NCI-H2029 (cell line): ENCODE measurements at places on chromosomes 6 and 20.

DNA sequence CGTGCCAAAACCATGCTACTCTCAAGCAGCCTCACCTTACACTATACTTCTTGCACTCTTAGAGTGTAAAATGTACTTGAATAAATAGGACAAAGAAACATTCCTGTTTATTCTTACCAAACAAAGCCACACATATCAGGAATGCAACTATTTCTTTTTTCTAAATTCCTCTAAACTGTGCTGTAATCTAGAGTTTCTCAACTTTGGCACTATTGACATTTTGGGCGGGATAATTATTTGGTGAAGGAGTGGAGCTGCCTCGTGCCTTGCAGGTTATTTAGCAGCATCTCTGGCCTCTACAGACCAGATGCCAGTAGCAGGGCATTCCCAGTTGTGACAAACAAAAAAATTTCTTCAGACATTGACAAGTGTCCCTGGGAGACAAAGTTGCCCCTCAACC, 86.9 kb downstream of the PHACTR1 start:
- no peak for DNase-seq

DNA sequence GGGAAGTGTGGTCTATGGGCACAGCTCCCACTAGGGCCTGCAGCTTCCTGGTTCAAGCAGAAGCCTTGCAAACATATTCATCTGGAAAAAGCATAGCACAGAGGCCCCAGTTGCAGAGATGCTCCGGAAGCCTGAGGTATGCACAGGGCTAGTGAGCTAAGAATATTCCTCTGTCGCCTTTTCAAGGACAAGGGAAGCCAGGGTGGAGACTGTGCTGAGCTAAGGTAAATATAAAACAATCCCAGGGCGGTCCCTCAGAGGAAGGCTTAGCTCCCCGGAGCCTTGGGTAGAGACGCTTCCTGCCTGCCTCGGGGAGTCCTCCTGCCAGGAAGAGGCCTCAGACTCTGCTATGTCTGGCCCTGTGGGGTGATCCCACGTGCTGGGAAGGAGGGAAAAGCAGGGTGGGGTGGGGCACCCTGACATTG, 134.8 kb upstream of the FOXA2 start:
- no peak for DNase-seq

- DNase-seq, result peak; percentile 36
Measured at GRCh38 chr6:107657755-107658461, 166.2 kb downstream of the SCML4 start.

GRCh38 chr6:24757611-24758010, 17.1 kb upstream of the GMNN start:
- DNase-seq, result no peak

- peak; percentile 60 for DNase-seq
Measured at GRCh38 chr20:46013829-46014516, 5.3 kb downstream of the MMP9 start.

DNA sequence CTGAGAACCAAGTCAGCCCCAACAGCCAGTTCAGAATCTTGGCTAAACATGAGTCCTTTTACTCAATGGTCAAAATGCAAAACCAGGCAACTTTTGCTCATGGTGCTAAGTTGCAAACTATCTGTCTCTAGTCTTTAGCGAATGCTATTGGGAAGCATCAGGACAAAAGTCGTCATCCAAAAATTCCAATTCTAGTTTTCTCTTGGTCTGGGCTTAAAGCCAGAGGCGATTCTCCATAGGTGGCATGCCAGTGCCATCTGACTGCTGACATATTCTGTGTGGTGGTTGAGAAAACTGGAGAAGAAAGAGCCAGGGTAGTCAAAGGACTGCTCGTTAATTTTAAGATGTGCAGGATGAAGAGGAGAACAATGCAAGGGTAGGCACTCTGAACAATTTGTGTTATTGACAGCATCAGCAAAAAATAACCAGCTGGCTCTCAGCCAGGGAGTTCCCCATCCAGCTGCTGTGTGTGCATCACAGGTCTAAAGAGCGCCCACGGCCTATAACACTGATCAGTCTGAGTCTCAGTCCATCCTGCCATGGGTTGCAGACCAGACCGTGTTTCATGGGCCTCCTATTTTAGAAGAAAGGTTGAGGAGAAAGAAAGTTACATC, 313.6 kb downstream of the ALDH8A1 start:
- no peak for DNase-seq

GRCh38 chr20:53929974-53930650, 140.3 kb downstream of the BCAS1 start:
- no peak for DNase-seq

DNA sequence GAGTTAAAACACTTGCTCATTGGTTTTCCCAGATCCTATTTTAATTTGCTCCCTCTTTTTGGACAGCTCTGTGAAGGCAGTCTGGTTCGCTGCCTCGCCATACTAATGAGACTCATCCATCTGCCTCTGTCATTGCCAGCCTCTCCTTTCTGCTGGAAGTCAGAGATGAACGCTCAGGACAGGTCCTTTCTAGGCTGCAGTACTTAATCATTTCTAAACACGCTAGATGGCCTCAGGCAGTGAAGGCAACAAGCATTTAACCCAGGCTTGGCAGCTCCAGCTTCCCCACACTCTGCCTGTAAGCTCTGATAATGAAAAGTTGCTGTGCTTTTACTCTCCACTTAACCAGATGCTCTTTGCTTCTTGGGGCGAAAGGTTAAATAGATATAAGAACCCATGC, 286.7 kb upstream of the POU3F2 start:
- no peak for DNase-seq

- peak; percentile 11 for DNase-seq
Measured at GRCh38 chr6:32415521-32416019, 8.6 kb upstream of the BTNL2 start.

GRCh38 chr6:159252955-159253508, 83.8 kb downstream of the FNDC1 start:
- peak; percentile 8 for DNase-seq

DNA sequence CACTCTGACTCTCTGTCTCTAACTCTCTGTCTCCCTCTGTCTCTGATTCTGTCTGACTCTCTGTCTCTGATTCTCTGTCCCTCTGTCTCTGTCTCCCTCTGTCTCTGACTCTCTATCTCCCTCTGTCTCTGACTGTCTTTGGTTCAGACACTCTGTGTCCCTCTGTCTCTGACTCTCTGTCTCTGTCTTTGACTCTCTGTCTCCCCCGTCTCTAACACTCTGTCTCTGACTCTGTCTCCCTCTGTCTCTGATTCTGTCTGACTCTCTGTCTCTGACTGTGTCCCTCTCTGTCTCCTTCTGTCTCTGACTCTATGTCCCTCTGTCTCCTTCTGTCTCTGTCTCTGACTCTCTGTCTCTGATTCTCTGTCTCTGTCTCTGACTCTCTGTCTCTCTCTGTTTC, 21.7 kb upstream of the NOL4L start:
- DNase-seq, result no peak

DNA sequence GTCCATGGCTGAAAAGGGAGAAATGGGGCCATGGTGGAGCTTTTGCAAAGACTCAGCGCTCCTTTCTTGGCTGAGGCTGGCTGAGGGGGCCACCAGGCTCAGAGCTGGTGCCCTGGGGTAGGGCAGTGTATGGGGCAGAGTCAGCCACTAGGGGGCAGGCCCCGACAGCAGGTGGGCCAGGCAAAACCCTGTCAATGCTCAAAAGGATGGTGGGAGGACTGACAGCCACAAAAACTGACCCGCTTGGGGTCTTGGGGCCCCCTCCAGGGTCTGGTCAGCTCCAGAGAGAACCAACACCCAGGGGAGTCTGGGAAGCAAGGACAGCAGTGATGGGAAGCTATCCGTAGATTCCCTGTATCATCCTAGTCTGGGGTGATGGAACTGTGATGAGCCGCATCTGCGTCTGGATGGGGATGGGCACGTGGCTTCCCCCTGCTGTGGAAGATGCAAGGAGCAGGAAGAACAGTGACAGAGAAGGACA, 306.9 kb downstream of the DHX35 start:
- DNase-seq, result no peak

DNA sequence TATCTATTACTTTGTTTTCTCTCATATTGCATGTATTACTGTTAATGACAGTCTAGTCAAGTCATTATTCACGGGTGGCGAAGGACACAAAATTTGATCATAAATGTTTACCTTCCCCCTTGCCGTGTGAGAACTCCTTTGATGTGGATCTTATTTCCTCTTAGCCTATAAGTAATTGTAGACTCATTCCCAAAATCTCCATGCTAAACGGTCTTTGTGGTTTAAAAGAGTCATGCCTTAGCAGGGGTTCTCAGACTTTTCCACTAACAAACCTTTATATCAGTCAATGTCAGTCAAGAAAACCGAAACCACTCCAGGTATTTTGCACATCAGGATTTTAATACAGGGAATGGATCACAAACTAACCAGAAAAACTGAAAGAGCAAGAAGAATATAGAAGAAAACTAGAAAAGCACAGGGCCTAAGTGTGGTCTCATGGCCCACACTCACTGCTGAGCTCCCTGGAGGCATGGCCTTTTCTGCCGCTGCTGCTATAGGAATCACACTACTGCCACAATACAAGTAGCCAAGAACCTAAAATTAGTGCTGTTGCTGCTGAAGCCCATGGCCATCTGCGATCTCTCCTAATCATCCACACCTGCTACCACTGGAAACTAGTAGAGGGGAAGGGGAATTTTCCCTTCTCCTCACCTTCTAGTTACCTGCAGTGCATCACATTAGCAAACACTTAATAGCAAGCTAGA, 186.0 kb upstream of the POU3F2 start:
- DNase-seq, result no peak

DNA sequence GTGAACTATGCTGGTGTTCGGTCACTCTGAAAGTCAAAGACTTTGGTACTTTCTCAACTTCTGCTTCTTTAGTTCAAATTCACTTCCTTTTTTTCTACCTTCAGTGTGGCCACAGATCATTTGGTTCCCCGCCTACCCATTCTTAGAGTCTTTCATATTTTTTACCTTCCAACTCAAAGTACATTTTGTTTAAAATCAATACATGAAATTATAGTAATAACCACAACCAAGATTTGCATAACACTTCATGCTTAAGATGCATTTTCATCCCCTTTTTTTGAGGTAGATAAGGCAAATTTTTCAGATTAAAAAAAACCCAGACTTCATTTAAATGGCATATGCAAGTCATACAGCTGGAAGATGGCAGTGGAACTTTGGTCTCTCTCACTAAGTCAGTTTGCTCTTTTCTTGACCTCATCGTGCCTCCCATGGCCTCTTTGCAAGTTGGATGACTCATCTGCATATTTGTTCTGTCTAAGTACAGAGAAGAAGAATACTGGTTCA, 11.9 kb upstream of the CNR1 start:
- DNase-seq, result no peak

DNA sequence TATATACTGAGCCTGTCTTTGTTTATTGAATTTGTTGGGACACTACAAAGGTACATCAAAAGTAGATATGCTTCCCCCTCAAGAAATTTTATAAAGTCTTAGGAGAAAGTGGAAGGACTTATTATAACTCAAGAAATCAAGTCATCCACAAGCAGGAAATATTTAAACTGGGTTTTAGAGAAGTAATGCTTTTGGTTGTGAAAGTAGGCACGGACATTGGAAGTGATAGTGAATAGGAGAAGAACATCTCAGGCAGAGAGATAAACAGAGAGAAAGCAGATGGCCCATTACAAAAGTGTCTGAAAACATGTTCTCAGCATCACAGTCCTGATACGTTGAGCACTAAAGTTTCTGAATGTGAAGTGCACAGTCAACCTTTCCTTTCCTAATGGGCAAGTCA, 415.6 kb upstream of the RNF217 start:
- DNase-seq, result no peak

GRCh38 chr20:34871320-34871926, 1.2 kb downstream of the GGT7 start:
- no peak for DNase-seq

- DNase-seq, result no peak
Measured at GRCh38 chr6:142489722-142490610, 188.2 kb downstream of the ADGRG6 start.

DNA sequence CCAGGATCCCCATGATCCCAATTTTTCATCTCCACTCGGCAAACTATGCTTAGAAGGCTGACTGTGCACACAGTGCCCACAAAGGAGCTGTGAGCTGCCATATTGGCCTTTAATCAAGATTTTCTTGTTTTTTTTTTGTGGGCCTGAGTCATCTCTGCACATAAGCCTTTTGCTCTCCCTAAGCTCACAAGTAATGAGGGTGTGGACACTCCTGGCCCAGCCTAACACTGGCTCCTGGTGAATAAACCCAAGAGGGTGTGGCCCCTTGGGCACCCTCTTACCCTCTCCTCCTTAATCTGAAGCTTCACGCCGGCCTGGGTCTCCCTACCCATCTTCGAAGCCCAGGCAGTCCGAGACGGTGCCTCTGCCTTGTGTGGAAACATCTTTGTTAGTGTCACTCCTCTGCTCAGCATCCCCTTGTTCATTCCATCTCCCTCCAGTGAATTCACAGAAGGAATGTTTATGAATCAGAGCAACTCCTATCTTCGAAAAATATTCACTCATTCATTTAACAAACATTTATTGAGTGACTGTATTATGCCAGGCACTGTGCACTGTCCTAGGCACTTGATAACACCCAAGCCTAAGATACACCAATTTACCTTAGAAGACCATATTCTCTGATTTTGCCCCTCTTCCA, 22.2 kb upstream of the MRPS10 start:
- DNase-seq, result no peak

- DNase-seq, result no peak
Measured at GRCh38 chr6:6609450-6609849, 20.9 kb downstream of the LY86 start.

DNA sequence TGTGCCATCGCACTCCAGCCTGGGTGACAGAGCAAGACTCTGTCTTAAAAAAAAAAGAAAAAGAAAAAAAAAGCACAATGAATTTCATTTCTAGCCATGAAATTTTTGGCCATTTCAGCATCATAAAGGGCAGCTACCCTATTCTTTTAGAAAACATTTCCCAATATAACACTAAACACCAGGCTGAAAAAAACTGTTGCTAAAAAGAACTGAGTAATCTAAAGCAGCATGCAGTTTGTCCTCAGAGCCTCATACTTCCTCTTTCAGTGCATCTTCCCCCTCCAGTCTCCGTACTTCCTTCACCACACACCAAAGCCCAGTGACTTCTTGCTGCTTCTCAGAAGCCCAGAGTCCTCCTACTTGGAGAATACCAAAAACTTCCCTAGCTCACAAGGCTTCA, 5.6 kb upstream of the IFNGR1 start:
- DNase-seq, result no peak

- no peak for DNase-seq
Measured at GRCh38 chr20:1333462-1334369, 4.8 kb upstream of the SDCBP2 start.

DNA sequence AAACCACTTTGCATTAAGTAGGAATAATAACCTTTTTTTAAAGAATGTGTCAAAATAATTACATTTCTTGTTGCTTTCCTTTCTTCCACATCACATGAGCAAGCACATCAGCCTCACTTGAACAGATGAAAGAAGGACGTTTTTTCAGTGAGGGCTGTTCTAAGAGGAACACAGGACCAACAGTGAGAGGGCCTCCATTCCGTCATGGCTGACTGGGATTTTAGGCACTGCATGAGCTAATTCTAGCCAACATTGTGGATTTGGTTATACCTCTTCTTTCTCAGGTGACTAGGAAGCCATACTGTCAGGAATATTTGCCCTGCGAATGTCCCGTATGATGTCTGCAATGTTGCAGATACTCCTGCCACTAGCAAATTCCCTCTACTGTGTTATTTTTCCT, 87.6 kb downstream of the LINC00237 start:
- DNase-seq, result no peak

- DNase-seq, result peak; percentile 99
Measured at GRCh38 chr6:115270953-115271352, 789.7 kb downstream of the FRK start.
